Stomach (tissue), 19 donors: ENCODE measurements at places on chromosomes 2 and 18. TPM values are rescaled to one million over a fixed set of nuclear protein-coding genes. Genes with fewer than 3 reads are reported as not detected.

DNA sequence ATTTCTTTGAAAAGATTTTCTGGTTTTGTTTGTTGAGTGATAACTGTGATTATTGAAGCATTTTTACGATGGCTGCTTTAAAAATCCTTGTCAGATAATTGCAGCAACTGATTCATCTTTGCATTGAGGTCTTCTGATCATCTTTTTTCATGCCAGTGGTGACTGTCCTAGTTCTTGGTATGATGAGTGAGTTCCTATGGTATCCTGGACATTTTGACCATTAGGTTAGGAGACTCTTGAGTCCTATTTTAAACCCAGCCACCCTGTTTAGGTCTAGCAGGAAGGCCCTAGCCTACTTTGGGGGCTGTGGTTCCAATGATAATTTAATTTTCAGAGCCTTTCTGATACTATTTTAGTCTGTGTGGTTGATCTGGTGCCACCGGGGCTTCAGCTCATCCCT, 72.7 kb upstream of the REV1 start:
- no peaks in the 10 kb centered on the region for H3K4me1 ChIP-seq
- DNase-seq = no peak
- H3K36me3 ChIP-seq = peaks cover 4% of the 10 kb centered on the region
- H3K4me3 ChIP-seq = no peak overlapping the region
- no peak overlapping the region for H3K27ac ChIP-seq
- H3K27me3 ChIP-seq = no peaks in the 10 kb centered on the region

DNA sequence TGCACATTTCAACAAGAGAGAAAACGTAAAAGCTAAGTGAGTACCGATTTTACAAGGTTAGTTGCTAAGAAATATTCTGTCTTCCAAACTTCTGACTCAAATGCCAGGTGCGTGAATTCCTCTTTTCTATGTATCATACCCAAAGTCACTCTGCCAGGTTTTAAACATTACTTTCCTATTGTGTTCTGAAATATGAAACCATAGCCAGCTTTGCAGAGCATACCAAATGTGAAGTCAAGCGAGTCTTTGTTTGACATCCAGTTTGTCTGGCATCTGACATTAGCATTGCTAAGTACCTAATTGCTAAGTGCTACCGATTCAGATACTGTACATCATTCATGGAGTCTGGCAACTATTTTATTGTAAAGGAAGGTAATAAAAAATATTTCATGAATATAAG, 321.9 kb upstream of the GALNT5 start:
- H3K36me3 ChIP-seq = no peaks in the 10 kb centered on the region
- no peaks in the 10 kb centered on the region for H3K27me3 ChIP-seq
- DNase-seq = no peak
- H3K4me3 ChIP-seq = no peak overlapping the region

GRCh38 chr2:187576906-187577305, 22.7 kb upstream of the TFPI start:
- no peaks in the 10 kb centered on the region for H3K36me3 ChIP-seq
- H3K27me3 ChIP-seq = no peaks in the 10 kb centered on the region
- DNase-seq = no peak

- H3K36me3 ChIP-seq = no peaks in the 10 kb centered on the region
- no peak for DNase-seq
- H3K4me3 ChIP-seq = no peak overlapping the region
- no peaks in the 10 kb centered on the region for H3K27me3 ChIP-seq
These were observed 162.2 kb downstream of the SLC39A10 start for GRCh38 chr2:195819276-195819675.

Gene EVX2
- not detected for total RNA-seq

Gene SKA1
- total RNA-seq = 2.8 TPM

GRCh38 chr2:28164280-28164801, 228.3 kb upstream of the FOSL2 start:
- DNase-seq = no peak
- H3K27ac ChIP-seq = peak overlapping the region; percentile 69
- H3K27me3 ChIP-seq = no peaks in the 10 kb centered on the region
- H3K36me3 ChIP-seq = no peaks in the 10 kb centered on the region

- H3K27me3 ChIP-seq = no peaks in the 10 kb centered on the region
- no peak overlapping the region for H3K4me3 ChIP-seq
- no peaks in the 10 kb centered on the region for H3K4me1 ChIP-seq
- no peak for DNase-seq
These were observed 134.2 kb downstream of the CALCRL start for GRCh38 chr2:187313831-187314230.

GRCh38 chr2:217125014-217125413, 265.1 kb upstream of the TNP1 start:
- no peak overlapping the region for H3K27ac ChIP-seq
- no peak overlapping the region for H3K4me3 ChIP-seq
- no peaks in the 10 kb centered on the region for H3K27me3 ChIP-seq
- no peaks in the 10 kb centered on the region for H3K36me3 ChIP-seq
- DNase-seq = no peak

- DNase-seq = no peak
- H3K36me3 ChIP-seq = peaks cover 27% of the 10 kb centered on the region
- no peaks in the 10 kb centered on the region for H3K4me1 ChIP-seq
- no peaks in the 10 kb centered on the region for H3K27me3 ChIP-seq
These were observed 61.1 kb downstream of the HK2 start for GRCh38 chr2:74895001-74895400.

DNA sequence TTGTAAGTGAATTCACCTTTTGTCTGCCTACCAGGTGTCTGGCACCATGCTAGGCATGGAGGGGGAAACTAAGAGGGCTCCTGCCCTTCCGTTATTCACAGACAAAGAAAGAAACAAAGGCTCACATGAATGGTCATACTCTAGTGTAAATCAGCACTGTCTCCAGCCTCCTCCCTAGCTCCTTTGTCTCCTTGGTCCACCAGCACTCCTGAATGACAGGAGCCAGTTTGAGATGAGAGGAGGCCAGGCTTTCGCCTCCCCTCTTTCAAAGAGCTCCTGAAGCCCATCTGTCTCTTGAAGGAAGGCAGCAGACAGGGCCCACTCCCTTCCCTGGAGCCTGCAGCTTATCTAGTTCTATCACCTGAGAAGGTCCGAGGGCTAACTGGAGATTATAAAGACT, 18.7 kb downstream of the SATB2 start:
- DNase-seq = no peak
- H3K4me1 ChIP-seq = no peaks in the 10 kb centered on the region
- H3K36me3 ChIP-seq = no peaks in the 10 kb centered on the region
- H3K27me3 ChIP-seq = peaks cover 5% of the 10 kb centered on the region
- H3K27ac ChIP-seq = no peak overlapping the region
- no peak overlapping the region for H3K4me3 ChIP-seq

DNA sequence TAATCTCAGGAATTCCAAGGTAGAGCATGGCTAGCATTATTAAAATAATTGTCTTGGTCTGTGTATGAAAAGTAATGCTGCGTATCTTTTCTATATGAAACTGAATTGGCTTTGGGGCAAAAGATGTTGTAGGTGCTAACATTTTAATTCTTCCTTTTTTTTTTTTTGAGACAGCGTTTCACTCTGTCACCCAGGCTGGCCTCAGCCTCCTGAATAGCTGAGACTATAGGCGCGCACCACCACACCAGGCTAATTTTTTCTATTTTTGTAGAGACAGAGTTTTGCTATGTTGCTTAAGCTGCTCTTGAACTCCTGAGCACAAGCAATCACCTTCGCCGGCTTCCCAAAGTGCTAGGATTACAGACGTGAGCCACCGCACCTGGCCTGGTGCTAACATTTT, 172.6 kb upstream of the STON1 start:
- H3K4me1 ChIP-seq = peaks cover 32% of the 10 kb centered on the region
- H3K4me3 ChIP-seq = no peak overlapping the region
- no peak overlapping the region for H3K27ac ChIP-seq
- H3K27me3 ChIP-seq = no peaks in the 10 kb centered on the region
- no peaks in the 10 kb centered on the region for H3K36me3 ChIP-seq
- no peak for DNase-seq

DNA sequence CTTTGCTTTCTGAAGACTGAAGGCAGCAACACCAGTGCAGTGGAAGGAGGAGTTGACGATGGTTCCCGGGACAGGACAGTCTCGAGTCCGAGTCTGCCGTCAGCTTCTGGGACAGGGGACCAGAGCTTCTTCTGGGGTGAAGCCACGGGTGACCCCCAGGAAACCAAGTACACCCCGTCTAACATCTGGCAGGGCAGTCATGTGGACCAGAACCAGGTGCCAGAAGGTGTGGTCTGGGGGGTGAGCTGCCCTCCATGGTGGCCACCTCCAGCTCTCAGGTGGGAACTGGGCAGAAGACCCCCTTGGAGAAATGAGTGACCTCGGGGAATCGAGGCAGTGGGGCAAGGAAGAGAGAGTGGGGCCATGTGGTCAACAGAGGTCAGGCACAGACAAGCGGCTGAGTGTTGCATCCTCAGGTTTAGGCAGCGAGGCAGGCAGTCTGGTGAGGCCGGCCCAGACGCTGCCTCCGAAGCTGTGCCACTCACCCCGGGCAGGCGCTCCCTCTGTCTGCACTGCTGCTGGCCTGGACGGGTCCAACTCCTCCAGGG, 204.3 kb downstream of the HDAC4 start:
- H3K27ac ChIP-seq = no peak overlapping the region
- H3K4me3 ChIP-seq = no peak overlapping the region
- H3K27me3 ChIP-seq = no peaks in the 10 kb centered on the region
- peaks cover 31% of the 10 kb centered on the region for H3K36me3 ChIP-seq

GRCh38 chr2:137000811-137001210, 235.5 kb downstream of the THSD7B start:
- no peak for DNase-seq
- H3K36me3 ChIP-seq = no peaks in the 10 kb centered on the region
- no peaks in the 10 kb centered on the region for H3K4me1 ChIP-seq
- H3K27ac ChIP-seq = no peak overlapping the region

Gene SRD5A2
- 0.18 TPM for total RNA-seq

Gene NPPC
- 2.9 TPM for total RNA-seq

Gene MYCN
- total RNA-seq = 5.8 TPM

GRCh38 chr2:237616734-237617586, 10.4 kb upstream of the LRRFIP1 start:
- peak overlapping the region; percentile 51 for H3K27ac ChIP-seq
- H3K4me3 ChIP-seq = no peak overlapping the region

Gene VIT
- total RNA-seq = 9.1 TPM

Gene CLEC4F
- total RNA-seq = not detected

Gene NDC80
- total RNA-seq = 1.4 TPM

- H3K36me3 ChIP-seq = no peaks in the 10 kb centered on the region
- peaks cover 34% of the 10 kb centered on the region for H3K4me1 ChIP-seq
- DNase-seq = peak; percentile 47
- H3K4me3 ChIP-seq = peak overlapping the region; percentile 72
- peak overlapping the region; percentile 82 for H3K27ac ChIP-seq
These were observed 558 bp downstream of the TTC39C start for GRCh38 chr18:24014986-24015638.

Gene OLA1
- 43.6 TPM for total RNA-seq

DNA sequence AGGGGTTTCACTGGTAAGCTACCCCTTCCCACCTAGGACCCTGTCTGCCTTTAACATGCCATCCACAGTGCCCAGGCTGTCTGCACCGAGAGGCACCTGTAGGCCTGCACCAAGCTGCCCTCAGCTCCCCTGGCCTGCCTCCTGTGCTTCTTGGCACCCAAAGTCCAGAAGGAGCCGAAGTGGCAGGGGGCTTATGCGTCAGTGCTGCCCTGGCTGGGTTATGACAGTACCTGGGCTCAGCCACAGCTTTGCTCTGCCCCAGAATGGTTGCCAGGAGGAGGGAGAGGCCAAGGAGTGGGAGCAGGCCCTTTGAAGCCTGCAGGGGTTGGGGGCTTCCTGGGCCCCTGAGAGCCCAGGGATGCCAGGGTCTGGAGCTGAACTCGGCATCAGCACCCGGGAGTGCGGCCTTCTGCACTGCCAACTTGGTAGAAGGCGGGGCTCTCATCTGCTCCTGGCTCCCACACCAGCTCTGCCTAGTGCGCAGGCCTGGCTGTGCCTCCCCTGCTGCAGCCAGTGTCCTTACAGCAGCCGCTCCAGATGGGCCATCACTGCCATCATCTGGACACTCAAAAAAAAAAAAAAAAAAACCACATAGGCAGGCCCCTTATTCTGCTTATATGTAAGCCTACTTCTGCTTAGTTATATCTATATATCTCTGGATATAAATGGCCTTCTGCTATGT, 155.4 kb downstream of the THSD7B start:
- no peaks in the 10 kb centered on the region for H3K36me3 ChIP-seq
- H3K27ac ChIP-seq = no peak overlapping the region
- no peaks in the 10 kb centered on the region for H3K4me1 ChIP-seq
- H3K27me3 ChIP-seq = no peaks in the 10 kb centered on the region

Gene ABCB11
- not detected for total RNA-seq

- H3K36me3 ChIP-seq = peaks cover 24% of the 10 kb centered on the region
- H3K27me3 ChIP-seq = no peaks in the 10 kb centered on the region
- peaks cover 62% of the 10 kb centered on the region for H3K4me1 ChIP-seq
- H3K27ac ChIP-seq = peak overlapping the region; percentile 96
- DNase-seq = peak; percentile 83
- H3K4me3 ChIP-seq = peak overlapping the region; percentile 96
These were observed 4.5 kb downstream of the ZFP36L2 start for GRCh38 chr2:43221763-43222474.

Gene GRP
- total RNA-seq = 2.4 TPM

GRCh38 chr2:158172719-158173118, 71.0 kb downstream of the UPP2 start:
- H3K27me3 ChIP-seq = no peaks in the 10 kb centered on the region
- DNase-seq = no peak
- no peaks in the 10 kb centered on the region for H3K36me3 ChIP-seq
- no peaks in the 10 kb centered on the region for H3K4me1 ChIP-seq

DNA sequence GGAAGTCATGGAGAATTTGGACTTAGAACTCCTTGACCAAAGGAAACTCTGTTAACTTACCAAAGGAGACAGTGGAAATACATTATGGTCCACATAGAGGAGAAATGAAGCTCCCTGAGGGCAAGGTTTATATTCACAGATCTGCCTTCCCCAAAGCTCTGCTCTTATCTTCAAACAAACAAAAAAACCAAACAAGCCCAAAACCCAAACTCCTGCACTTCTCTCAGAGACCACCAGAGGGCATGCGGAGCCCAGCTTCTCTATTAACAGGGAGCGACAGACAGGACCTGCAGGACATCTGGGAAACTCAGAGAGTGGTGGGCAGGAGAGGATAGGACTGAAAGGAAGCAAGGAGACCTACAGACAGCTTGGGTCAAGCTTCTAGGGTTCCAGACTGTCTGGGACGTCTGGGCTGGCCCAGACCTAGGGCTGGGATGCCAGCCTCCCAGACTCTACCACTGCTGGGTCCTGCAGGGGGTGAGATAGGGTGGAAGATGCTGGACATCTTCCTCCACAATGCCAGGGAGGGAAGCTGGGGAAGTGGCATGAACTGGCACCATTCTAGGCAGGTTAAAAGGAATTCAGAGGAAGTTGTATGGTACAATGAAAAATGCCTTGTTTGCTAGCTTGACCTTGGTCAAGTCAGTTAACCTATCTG, 4.0 kb upstream of the WNT10A start:
- peak; percentile 75 for DNase-seq
- H3K27ac ChIP-seq = no peak overlapping the region
- H3K4me3 ChIP-seq = no peak overlapping the region
- H3K27me3 ChIP-seq = peaks cover 100% of the 10 kb centered on the region

DNA sequence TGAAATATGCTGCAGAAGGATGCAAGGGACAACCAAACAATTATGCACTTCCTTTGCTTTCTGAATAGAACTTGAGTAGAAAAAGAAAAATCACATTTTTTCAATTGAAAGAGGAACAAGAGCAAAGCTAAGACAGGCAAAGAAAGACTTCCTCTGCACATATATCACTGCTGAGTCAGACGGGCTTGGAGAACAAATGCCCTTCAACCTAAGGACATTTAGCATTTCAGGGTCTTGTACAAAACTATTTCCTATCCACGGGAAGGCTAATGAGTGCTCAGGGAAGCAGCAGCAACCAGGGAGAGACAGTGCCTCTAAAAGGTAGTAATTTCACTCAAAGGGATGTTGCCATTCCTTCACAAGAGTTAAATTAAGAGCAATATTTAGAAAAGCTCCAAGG, 570.0 kb upstream of the GCFC2 start:
- H3K27ac ChIP-seq = no peak overlapping the region
- no peaks in the 10 kb centered on the region for H3K4me1 ChIP-seq
- no peaks in the 10 kb centered on the region for H3K27me3 ChIP-seq
- no peak overlapping the region for H3K4me3 ChIP-seq
